ENCODE measurements at places on chromosomes 3 and 15.

GRCh38 chr3:82100378-82100777, 338.9 kb upstream of the GBE1 start:
- no peak for DNase-seq

DNA sequence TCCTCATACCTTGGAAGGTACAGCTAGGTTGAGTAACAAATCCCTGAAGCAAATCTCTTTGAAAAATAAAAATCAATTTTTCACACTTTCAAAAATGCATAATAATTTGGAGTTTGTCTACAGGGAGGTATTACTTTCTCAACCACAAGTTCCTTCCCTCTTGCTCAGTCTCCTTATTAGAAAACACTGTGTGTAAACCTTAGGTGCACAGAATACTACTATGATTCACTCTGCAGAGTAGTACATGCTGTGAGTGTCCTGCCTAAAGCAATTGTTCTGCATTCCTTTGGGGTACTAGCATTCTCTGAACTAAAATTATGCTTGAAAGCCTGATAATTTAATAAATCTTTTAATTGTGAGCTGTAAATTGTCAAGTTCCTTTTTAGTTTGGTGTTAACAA, 115.9 kb upstream of the EPHA3 start:
- DNase-seq, result no peak

GRCh38 chr3:9630550-9631139, 18.7 kb upstream of the MTMR14 start:
- DNase-seq, result no peak

DNA sequence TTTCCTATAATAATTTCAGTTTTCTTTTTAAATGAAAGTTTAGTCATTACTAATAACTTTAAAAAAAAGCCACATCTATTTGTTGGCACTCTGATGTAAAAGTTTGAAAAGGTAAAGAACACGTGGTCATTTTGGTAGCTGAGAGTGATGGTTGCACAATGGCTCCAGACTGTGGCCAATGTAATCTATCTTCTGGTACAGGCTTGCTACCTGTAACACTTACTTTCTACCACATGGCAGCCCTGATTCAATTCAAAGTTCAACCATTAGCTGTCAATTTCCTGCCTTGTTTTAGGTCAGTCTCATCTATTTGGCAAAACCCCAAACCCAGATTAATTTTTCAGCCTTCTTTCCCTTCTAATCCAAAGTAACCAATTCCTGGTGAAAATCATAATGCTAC, 126.1 kb downstream of the TUSC7 start:
- DNase-seq, result no peak

DNA sequence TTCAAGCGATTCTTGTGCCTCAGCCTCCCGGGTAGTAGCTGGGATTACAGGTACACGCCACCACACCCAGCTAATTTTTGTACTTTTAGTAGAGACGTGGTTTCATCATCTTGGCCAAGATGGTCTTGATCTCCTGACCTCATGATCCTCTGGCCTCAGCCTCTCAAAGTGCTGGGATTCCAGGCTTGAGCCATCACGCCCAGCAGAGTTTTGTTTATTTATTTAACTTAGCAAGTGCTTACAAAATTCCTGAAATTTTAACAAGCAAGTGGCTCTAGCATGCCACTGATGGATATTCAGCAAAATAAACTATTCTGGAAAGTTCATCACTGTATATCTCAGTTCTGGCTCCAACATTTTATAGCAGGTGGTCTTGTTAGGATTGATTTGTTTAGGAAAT, 585.9 kb downstream of the OTOL1 start:
- DNase-seq, result no peak

GRCh38 chr15:58040150-58040549, 25.4 kb downstream of the ALDH1A2 start:
- no peak for DNase-seq

GRCh38 chr15:25739687-25740121, 123.4 kb downstream of the ATP10A start:
- DNase-seq, result no peak

GRCh38 chr15:77414789-77415442, 5.0 kb downstream of the PEAK1 start:
- DNase-seq, result no peak

GRCh38 chr3:194768586-194768985, 82.9 kb downstream of the FAM43A start:
- no peak for DNase-seq

GRCh38 chr15:34360298-34360697, 6.7 kb downstream of the LPCAT4 start:
- no peak for DNase-seq

GRCh38 chr3:160180581-160181216, 44.5 kb upstream of the C3orf80 start:
- DNase-seq, result no peak

DNA sequence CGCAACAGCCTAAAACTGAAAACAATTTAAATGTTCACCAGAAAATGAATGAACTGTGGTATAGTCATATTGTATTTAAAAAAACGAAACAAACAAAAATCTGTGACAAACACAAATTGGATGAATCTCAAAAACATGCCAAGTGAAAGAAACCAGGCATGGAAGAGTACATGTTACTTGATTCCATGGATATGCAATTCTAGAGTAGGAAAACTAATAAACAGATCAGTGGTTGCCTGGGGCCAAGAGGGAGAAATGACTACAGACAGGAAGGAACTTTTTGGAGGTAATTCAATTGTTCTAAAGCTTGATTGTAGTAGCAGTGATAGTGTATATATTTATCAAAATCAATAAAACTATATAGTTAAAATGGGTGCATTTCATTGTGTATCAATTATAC, 16.8 kb downstream of the UBE3A start:
- DNase-seq, result no peak

DNA sequence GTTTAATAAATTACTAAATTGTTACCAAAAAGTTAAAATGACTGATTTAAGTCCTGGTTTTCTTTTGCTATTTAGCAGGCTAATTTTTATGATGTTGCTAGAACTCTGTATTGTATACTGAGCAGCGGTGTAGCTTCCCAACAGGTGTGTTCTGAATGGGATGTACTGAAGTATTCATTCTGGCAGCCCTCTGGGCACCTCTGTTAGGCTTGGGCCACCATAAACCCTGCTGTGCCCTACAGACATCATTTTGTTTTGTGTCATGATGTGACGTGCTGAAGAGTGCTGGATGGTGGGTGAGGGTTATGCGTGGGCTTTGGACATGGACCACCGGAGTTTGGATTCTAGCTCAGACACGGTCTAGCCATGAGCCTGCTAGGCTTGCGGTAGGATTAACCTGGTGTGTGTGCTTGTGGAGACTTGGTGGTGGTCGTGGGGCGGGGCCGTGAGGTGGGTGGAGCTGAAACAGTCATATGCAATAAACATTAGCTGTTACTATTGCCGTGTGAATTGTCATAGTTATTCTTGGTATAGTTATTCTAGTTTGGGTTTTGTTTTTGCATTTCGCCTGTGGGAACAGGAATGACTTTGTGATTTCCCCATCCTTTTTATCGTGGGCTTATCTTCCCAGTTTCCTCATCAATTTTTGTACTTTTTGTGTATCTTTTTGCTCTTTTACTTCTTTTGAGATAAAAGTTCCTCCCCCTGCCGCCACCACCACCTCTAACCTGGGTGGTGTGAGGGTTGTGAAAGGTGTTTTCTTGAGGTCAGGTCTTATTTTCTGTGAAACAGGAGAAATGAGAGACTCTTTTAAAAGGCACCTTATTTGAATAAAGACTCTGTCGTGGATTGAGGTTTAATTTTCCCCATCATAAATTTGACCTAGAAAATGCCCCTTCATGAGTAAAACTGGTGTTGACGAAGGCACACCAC, 93.7 kb downstream of the MCTP2 start:
- no peak for DNase-seq

- no peak for DNase-seq
Measured at GRCh38 chr15:91795235-91795634, 58.3 kb upstream of the SLCO3A1 start.

DNA sequence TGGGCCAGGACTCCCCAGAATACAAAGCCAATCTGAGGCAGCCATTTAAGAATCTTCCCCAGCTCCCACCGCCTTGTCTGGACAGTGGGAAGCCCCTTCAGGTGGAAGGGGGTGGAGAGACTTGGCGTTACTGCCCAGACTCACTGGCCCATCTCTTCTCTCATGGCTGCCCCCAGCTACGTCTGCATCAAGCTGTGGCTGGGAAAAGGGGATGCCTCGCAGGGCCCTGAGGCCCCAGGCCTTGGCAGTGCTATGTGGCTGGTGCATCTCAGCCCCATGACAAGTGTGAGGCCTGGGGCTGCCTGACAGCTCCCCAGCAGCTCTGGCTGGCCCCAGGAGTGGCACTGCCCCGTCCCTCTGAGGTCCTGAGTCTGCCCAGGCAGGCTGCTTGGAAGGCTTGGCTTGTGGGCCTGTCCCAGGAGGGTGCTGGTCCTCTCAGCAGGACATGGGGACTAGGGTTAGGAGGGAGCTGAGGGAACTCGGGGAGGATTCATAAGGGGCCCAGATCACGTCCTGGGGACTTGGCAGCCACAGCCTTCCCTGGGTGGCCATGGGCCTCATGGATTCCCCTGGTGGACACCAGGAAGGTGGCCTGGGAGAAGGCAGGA, 20.2 kb upstream of the SLC41A3 start:
- DNase-seq, result no peak

- DNase-seq, result no peak
Measured at GRCh38 chr3:49908373-49909199, 4.9 kb upstream of the MST1R start.

DNA sequence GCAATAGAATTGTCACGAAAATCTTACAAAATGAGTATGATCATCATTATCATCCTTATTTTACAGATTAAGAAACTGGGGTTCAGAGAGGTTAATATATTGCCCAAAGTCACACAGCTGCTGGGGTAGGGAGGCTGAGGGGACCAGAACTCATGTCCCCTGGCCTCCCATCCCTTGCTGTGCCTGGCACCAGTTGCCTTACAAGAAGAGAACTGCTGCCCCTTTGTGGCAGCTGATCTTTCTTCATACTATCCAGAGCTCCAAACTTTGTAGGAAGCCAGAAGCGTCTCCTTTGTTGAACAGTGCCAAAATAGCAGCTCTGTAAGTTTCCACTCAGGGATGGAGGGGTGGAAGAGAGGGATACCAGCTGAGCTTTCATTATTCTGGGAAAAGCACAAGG, 236.8 kb upstream of the TBC1D5 start:
- DNase-seq, result no peak

- DNase-seq, result no peak
Measured at GRCh38 chr3:120764206-120764605, 21.7 kb downstream of the GTF2E1 start.

DNA sequence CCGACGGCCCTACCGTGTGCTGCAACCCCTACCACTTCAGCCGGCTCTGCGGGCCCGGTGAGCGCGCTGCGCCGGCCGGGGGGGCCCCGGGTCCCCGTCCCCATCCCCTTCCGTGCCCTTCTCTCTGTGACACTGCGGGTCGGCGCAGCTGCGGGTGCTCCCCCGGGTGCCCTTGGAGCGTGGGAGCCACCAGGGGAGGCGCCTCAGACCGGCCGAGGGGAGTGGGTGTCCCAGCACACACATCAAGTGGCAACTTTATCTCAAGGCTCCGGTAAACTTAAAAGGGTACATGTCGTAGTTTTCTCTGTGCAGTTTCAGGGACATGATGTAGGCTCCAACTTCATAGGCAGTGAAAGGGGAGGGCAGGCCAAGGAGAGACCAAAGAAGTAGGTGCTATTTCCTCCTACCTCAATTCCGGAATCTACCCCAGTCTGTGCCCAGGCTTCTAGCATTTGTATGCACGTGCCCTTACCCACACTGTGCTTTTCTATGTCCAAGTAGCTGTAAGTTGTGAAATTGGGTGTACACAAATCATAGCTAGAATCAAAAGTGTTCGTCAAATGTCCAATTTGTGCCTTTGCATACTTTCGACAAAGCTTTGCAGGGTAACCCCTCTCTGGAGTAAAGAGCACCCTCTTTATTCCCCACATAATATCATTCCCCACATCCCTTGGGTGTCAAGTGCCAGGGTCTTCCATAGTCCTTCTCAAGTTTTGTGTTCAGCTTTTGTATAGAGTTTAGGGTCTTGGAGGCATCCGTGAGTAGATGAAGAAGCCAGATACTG, 2.2 kb downstream of the SMAD6 start:
- peak; percentile 42 for DNase-seq

GRCh38 chr3:183898028-183898431, 13.3 kb upstream of the PARL start:
- DNase-seq, result no peak

DNA sequence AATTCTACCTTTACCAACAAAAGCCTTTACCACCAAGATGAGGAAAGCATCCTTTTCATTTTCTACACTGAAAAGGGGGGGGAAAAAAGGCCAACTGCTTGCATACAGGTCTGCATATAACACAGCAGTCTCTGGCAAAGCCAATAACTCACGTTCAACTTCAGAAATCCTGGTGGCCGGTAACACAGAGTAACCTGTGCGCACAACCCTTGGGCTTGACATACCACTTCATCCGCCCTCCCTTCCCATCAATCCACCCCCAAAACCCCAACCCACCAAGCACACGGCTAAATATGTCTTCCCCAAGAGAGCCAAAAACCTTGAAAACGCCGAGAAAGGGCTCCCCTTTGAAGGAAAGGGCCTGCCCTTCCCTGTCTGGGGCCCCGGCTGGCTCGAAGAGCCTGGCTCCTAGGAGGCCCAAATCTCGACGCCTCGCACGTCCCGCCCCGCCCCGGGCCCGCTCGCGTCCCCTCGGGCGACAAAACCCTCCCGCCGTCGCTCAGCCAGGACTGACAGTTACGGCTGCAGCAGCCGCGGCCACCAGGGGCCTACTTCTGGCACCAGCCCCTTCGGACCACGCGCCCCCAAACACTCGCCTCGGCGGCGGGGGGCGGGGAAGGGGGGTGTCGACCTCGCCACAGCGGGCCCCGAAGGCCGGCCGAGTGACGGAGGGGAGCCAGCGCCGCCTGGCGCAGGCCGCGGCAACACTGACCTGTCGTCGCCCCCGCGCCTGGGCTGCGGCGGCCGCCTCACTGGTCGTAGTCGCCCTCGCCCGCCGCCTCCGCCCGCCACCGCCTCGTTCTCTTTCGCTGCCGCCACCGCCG, 835 bp downstream of the UBE3A start:
- DNase-seq, result peak; percentile 74

DNA sequence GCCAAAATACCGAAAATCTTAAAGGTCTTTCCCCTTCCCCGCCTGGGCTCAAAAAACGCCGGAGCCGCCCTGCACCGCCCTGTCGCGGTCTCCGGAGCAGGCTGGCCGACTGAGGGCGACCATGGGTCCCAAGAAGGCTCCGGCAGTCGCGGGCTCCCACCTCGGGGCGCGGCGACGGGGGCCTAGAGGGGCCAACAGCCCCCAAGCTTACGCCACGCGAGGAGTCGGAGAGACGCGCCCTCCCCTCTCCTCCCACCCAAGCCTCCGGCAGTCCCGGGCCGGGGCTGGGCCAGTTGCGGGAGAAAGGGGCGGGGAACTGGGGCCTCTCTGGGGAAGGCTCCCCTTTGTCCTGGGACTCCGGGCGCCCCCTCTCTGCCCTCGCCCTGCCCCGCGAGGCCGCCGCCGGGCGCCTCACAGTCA, 69.2 kb downstream of the GOLGA8B start:
- DNase-seq, result peak; percentile 72

DNA sequence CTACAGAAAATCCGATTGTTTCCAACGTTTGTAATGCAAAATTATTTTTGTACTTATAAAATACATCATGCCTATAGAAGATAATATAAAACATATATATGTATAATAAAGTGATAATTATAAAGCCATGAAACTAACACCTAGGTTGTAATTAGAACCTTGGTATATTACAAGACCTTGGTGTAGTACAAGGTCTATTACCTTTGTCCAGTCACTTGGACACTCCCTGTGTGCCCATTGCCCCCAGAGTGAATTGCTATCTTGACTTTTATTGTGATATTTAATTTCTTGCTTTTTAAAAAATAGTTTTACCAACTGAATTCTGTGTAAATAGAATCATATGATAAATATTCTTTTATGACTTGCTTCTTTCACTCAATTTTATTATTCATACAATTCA, 20.7 kb upstream of the TNFSF10 start:
- DNase-seq, result no peak
